ENCODE measurements at places on chromosomes 5 and 9.

GRCh38 chr9:116671605-116672004, 15.5 kb upstream of the TRIM32 start:
- peak; percentile 8 for DNase-seq

- no peak for DNase-seq
Measured at GRCh38 chr5:199197-199949, 8.1 kb downstream of the LRRC14B start.

DNA sequence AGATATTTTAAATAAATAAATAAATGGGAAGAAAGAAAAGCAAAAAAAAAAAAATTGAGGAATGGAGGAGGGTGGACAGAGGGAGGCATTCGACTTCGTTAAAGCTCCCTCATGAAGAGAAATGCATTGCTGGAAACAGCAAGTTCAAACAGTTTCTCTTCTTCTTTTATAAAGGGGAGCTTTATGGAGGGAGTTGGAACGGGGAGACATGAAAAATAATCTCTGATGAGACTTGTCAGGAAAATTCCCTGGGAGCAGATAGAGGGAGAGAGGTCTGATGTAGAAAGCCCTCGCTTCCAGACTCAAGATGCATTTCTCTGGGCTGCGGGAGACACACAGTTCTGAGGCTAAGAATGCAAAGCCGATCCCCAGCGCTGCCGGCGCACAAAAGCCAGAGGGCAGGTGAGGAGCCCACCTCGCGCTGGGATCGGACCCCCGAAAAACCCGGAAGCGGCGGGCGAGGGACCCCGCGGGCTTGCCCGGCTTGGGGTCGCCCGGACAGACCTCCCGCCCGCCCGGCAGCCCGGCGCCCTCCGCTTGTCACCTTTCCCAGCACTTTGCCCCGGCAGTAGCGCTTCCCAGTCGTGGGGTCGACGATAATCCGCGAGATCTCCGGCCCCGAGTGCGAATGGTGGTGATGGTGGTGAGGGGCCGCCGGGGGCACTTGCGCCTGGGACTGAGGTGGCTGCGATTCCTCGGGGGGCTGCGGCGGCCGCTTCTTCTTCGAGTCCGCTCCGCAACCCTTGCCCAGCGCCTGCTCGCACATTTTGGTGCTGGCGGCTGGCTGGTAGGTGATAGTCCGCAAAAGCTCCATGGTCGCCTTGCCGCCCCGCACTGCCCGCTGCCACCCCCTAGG, 512 bp downstream of the PLK2 start:
- DNase-seq = peak; percentile 19

DNA sequence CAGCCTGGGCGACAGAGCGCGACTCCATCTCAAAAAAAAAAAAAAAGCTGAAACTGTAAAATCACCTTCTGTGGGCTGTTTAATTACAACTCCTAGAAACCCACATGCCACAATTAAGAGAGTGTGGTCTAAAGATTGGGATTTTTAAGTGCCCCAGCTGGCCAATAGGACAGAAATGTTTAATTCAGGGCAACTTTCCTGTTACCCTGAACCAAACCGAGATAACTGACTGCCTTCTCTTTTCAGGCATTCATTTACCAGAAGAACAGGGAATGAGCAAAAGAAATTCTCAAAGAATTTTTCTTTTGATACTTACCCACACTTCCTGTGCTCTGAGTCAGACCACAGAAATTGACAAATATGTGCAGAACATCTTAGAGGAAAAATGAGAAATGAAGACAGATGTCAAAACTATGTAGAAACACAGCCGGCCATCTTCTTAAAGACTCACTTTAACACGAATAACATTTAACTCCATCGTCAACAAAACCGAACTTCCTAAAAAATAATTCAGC, 221.3 kb upstream of the DAPK1 start:
- no peak for DNase-seq

DNA sequence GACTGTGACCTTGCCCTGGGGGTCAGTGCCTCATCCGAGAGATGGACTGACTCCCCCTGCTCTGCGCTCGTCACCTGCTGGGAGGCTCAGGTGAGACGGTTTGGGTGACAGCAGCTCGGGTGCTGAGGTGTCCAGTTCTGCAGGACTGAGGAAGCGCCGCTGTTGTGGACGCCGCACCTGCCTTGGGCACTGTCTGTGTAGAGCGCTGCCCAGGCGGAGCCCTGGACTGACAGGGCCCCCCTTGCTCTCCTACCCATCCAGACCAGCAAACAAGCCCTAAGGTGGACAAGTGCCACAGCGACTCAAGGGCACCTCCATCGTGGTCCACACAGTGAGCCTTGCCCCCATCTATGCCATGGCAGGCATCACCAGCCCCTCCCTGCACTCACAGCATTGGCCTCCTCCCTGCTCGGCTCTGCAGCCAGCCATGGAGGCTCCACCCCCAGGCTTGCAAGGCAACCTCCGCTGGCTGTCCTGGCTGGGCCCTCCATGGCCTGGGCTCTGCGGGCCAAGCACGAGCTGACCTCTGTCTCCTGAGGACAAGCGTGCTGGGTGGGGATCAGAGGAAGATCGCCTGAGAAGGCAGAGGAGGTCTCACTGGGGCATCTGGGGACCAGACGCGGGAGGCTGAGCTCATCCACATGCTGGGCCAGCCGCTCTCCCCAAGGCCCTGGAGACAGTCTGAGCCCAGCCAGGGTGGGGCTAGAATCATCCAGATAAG, 87.1 kb upstream of the COL5A1 start:
- DNase-seq = no peak

- peak; percentile 23 for DNase-seq
Measured at GRCh38 chr5:139495638-139496435, 13.3 kb upstream of the STING1 start.

DNA sequence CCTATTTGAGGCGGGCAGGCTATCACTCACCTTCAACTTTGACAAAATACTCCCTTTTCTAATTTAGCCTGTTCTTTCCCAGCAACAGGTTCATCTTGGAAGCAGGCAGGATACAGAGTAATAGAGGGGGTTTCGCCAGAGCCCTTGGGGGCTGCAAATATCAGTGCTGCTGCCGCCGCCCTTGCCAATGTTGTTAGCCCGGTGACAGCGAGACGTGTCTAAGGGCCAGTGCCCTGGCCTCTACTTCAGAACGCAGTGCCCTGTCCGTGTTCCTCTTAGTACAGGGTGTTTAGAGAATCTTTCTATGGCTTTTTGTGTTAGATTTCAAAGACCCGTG, 703 bp downstream of the FAM120AOS start:
- DNase-seq = no peak

- DNase-seq = no peak
Measured at GRCh38 chr5:61416010-61416409, 84.0 kb downstream of the ZSWIM6 start.

Measured in Kasumi-1 (cell line).